ENCODE measurements at places on chromosomes 4 and X.

DNA sequence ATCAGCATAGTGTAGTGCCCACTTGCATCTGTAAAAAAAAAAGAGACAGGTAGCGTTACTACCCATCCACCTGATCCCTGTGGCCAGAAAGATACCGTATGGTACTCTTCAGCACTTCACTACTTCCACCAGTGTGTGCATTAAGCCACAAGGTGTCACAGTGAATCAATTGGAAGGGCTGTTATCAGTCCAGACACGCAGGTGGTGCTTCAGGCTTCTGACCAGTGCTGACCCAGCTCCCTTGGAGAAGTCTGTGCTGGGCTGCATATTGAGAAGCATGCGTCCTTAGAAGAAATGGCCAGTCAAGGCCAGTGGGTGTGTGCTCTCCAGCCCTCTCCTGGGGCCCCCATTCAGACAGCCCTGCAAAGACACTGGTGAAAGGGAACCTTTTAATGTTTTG, 10.6 kb downstream of the LDB2 start:
- no peak for DNase-seq

DNA sequence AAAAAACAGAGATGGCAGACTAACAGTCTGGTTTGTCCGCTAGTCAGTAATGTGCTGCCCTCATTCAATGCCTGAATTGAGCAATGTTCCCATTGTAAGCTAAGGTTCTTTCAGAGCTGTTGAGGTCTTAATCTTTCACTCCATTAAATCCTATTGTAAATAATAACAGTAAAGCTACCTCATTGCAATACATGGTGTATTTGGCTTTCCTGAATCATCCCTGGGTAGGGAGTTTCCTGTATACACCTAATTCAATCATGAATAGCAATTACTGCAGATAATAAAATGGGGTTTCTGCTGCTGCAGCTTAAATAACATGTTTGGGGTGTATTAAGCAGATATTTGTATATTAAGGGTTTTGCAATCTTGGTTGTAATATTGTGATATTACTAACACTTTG, 1100.2 kb upstream of the INTU start:
- no peak for DNase-seq

DNA sequence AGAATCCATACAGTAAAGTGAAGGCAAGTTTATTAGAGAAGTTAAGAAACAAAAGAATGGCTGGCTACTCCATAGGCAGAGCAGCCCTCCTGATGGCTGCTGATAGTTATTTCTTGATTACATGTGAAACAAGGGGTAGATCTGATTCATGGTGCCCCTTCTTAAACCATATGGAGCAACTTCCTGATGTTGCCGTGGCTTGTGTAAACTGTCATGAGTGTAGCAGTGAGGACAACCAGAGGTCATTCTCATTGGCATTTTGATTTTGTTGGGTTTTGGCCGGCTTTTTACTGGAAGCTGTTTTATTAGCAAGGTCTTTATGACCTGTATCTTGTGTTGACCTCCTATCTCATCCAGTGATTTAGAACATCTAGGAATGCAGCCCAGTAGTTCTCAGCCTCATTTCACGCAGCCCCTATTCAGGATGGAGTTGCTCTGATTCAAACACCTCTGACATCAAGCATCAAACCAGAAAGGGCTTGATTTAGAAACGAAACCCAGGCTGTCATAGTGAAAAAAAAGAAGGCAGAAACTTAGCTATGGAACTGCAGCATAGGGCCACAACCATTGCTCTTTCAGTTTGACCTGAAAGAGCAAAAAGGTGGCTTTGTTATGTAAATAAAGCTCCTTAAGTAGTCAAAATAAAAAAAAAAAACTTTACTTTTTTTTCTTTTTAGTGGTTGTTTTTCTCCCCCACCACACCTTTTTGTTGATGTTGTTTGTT, 37.8 kb downstream of the SPCS3 start:
- DNase-seq: no peak

- DNase-seq: peak; percentile 89
These were observed 29.5 kb downstream of the MSL3 start for GRCh38 chrX:11787564-11787963.

- DNase-seq: no peak
These were observed 14.9 kb downstream of the PNMA6F start for GRCh38 chrX:153306527-153307115.

DNA sequence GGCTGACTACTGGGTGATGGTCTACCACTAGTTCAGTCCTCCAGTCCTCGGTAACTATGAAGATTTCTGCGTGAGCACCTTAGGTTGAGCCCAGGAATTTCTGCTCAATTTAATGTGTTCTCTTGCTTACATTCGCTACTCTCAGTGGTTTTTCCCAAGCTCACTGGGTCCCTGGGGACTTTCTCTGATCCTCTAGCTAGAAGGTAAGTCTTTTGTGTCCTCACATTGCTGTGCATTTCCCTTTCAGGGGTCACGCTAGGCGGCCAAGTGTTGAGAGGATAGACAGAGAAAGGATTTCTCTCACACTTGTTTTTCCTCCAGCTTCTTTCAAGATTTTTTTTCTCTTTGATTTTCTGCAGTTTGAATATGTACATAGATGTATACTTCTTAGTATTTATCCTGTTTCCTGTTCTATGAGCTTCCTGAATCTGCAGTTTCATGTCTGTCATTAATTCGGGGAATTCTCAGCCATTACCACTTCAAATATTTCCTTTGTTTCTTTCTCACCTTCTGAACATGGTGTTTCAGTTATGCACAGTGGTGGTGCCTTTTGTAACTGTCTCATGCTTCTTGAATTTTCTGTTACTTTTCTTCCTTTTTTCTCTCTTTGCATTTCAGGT, 17.5 kb downstream of the MAGEA9 start:
- no peak for DNase-seq

DNA sequence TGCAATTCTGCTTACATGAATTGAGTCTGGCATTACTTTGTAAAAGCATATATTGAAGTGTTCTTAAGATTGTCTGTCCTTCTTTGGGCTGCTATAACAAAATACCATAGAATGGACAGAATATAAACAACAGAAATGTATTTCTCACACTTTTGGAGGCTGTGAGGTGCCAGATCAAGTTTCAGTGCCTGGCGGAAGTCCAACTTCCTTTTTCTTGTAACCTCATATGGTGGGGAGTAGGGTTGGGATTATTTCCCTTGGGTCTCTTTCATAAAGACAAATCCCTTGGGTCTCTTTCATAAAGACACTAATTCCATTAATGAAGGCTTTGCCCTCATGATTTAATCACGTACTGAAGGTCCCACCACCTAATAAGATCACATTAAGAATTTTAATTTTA, 199.3 kb upstream of the GRID2 start:
- no peak for DNase-seq

DNA sequence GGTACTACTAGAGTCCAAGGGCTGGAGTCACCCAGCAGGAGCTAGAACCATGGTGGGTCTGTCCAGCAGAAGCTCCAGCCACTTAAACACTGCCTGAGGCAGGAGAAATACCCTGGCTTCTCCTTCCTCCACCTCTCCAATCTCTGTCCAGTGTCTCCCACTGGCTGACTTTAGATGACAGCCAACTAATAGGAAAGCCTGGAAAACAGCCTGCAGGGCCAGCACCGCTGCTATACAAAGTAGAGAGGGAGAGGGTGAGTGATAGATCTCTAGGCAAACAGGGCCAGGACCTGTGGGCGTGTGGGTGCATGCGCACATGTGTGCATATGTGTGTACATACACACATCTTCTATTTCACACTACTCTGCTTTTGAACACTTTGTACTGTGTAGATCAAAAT, 56.5 kb upstream of the ATP8A1 start:
- no peak for DNase-seq

DNA sequence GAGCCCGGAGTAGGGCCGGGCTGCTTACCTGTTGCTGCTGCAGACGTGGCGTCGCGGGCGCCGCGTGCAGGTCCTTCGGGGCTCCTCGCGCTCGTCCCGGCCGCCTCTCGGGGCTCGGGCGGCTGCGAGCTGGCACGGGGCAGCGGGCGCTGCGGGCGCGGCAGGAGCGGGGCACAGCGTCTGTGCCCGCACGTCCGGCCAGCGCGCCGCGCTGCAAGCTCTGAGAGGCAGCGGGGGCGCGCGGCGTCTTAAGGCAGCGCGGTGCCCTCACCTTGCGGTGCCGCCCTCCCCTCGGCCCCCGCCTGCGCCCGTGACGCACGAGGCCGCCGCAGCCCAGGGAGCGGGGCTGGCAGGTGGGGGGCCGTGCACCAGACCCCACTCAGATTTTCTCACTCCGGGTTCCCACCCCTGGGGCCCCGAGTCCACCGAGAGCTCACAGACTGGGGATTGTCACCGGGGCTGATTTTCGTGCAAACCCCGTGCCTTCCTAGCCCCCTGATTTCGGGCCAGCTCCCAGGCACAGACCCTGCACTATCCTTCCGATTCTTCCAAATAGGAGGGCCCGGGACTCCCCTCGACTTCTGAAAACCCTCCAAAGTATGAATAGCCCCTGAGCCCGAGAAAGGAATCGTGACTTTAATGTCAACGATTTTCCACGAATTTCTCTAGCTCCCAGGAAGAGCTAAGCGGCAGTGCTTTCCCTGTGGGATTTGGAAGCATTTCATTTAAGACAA, at the start of gene GPR101:
Gene GPR101, minus strand, starts transcription at position 222 of the 734 bp plus-strand sequence. CDS start 2,321 bp downstream, outside the sequence.
- DNase-seq: no peak

GRCh38 chr4:6324461-6324998, 54.9 kb downstream of the WFS1 start:
- DNase-seq: no peak

GRCh38 chr4:155042014-155042413, 166.4 kb upstream of the NPY2R start:
- DNase-seq: no peak

- DNase-seq: peak; percentile 40
These were observed 58.9 kb downstream of the DOCK11 start for GRCh38 chrX:118554511-118554910.

- DNase-seq: no peak
These were observed 2.9 kb downstream of the GRIA2 start for GRCh38 chr4:157223456-157223855.

- no peak for DNase-seq
These were observed 13.3 kb downstream of the SHOX start for GRCh38 chrX:643911-644303.

DNA sequence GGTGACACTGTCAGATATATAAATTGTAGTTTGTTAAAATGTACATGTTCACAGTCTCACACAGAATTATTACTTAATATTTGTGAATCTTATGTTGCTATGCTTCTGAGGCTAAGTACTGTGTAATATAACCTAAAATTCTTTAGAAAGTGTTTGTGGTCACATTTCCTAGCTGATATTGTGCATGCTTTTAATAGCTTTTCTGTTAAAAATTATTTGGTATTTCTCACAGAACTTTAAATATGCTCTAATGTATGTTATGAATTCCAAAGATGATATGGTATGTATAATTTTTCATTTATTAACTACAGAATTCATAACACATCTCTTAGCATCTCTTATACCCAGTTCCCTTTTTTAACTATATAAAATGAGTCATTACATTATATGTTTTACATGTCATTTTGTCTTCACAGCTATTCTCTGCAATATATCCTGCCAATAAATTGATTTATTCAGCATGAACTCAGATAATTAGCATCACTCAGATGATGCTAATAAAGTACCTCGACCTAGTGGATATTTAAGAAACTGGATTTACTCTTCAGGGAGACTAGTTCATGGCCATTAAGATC, 9.3 kb downstream of the PTPN13 start:
- no peak for DNase-seq

GRCh38 chr4:156401371-156401770, 447.7 kb upstream of the CTSO start:
- no peak for DNase-seq

DNA sequence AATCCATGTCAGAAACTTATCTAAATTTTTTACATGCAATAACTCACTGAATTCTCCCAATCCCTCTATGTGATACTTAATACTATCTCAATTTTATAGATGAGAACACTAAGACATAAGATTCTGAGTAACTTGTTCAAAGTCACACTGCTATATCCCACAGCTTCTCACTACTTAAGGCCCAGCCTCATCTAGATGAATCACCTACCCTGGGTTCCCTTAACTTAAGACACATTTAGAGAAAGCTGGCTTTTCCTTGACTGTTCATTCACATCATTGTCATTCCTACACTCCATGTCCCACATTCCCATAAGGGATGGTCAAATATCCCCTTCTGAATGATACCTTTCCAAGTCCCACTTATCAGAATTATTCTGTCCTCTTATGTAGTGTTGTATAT, 21.0 kb downstream of the TNIP3 start:
- DNase-seq: no peak

DNA sequence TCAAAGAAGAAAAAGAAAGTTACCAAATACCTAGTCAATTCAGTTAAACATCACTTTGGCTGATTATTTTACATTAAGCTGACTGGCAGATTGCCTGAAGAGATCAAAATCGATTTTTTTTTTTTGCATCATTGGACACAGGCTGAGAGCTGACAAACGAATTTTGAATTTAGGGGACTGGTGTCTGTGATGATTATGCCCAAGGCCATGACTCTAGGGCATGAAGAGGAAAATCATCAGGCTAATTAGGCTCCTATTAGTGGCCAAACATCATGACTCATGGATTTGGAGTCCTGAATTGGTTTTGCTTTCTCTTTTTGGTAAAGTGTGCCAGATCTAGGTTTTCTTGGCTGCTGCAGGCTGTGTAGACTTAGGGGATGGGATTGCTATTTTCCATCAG, 829.3 kb upstream of the LCORL start:
- DNase-seq: no peak

GRCh38 chr4:105710678-105711077, 2.1 kb downstream of the GSTCD start:
- no peak for DNase-seq

DNA sequence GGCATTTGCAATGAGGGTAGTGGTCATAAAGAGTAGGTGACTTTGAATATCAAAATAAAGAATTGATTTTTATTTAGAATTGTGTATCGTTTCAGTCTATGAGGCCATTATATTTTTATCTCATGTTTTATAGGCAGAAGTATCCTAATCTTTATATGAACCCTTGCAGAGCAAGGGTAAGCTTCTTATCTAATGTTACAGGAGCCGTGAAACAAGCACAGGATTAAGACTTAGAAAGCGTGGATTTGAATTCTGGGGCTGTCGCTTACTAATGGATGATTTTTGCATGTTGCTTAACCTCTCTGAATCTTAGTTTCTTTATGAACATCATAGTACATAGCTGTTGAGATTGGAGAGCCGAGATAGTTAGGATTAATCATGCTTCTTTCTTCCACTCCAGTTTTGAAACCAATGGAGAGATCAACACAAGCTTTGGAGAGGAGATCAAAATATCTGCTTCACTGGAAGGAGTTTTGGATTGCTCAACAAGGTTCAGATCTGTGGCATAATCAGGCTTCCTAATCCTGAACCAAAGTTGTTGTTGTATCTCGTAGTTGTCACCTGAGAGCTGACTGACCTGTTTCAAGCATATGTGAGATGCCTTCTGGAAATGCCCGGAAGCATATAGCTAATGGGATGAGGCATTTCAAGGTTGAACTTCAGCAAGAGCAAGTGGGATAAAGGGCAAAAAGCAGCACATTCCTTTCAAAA, 166.9 kb upstream of the GK2 start:
- DNase-seq: no peak

- no peak for DNase-seq
These were observed 92.7 kb upstream of the TRIM2 start for GRCh38 chr4:153111426-153112040.

GRCh38 chrX:107454302-107454701, 4.8 kb downstream of the FRMPD3 start:
- DNase-seq: peak; percentile 59

GRCh38 chr4:82523179-82523578, 38.6 kb downstream of the TMEM150C start:
- no peak for DNase-seq

Data from activated naive CD4-positive, alpha-beta T cell treated with anti-CD3 and anti-CD28 coated beads for 36 hours (primary cell).